ENCODE measurements at places on chromosomes 2 and 18.

DNA sequence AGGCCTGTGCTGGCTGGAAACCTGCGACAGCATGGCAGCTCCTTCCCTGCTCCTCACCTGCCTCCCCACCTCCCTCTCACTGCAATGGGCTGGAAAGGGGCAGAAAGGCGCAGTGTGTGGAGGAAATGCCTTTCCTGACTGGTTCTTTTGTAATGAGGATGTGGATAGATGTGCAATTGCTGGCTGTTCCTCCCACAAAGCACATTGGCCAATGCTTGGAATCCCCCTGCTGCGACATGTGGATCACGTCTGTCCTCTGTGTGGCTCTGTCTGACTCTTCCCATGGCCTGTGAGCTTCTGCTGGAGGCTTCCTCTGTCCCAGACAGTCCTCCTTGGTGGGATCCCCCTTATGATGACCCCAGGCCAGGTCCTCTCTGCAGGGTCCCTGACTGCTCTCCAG is 172.5 kb downstream of the NCK2 start:
- no peak for DNase-seq

DNA sequence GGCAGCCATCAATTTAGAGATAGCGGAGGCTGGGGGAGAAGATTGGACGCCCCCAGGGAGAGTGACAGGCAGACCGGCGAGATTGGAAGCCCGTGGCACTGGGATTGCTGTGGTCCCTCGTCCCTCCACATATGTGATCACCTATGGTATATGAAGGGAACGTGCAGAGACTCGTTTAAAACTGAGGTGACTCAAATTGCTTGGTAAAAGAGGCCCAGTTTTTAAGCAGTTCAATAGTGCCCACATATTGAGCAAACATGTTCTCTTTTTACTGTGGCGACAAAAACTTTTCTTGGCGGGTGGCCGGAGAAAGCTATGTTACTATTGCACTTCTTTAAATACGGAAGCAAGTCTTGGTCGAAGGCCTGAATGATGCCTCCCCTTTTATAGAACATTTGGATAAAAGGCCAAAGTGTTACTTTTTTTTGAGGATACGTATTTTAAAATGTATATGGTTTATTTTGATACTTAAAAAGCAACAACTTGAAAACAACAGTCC is 9.1 kb downstream of the B3GNT2 start:
- DNase-seq = peak; percentile 73

GRCh38 chr2:112812318-112813267 is 24.0 kb downstream of the IL1B start:
- no peak for DNase-seq

GRCh38 chr18:9914584-9915290 is 921 bp downstream of the VAPA start:
- peak; percentile 71 for DNase-seq

DNA sequence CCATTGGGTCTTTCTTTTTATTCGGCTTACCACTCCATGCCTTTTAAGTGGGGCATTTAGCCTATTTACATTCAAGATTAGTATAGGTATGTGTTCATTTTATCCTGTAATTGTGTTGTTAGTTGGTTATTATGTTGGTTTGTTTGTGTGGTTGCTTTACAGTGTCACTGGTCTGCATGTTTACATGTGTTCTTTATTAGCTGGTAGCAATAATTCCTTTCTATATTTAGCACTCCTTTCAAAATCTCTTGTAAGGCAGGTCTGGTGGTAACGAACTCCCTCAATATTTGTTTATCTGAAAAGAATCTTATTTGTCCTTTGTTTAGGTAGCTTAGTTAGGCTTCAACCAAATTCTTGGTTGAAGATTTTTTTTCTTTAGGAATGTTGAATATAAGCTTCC is 68.7 kb upstream of the XDH start:
- DNase-seq = no peak

DNA sequence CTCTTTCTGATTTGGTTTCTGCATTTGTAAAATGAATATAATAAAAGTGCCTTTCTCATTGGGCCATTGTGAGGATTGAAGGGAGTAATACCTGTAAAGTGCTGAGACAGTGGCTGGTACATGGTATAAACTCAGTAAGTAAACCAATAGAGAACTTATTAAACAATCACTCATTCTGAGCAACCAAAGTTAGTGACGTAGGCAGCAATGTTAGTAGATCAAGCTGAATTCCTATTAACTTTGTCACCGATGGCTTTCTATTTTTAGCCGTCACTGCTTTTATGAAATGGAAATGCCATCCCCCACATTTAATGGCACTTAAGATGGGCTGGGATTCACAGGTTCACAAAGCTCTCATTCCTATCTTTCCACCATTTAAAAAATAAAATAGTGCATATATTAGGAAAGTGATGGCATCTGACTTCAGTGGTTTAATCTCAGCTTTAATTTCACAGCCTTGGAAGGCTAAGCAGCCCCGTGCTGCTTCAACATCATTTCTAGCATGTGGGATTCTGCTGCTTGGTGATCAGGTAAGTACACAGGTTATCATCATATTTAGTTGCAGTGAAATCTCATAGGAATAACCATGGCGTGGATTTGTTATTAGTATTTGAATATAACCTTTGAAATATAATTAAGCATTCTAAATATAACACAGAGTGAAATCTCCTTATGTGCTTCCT is 17.6 kb upstream of the PPP4R1 start:
- no peak for DNase-seq

DNA sequence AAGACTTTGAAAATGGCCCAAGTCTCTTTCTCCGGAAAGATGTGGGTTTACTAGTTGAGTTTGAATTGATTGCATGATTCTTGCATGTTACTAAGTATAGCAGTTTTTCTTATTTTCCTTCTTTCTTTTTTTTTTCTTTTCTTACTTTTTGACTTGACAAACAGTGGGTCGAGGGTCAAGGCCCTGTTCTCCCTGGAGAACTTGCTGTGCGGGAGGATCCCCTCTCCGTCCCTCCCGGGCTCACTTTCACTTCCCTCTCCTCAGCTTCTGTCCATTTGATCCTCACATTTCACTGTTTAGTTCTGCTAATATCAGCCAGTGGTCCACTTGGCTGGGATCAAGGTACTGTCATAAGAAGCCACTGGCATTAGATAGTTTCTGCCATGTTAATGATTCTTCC is 767.4 kb downstream of the TDRD15 start:
- DNase-seq = no peak

GRCh38 chr18:66900837-66901236 is 296.9 kb upstream of the CDH19 start:
- no peak for DNase-seq

- no peak for DNase-seq
Observed at GRCh38 chr18:58208207-58208932, 164.3 kb downstream of the NEDD4L start.

DNA sequence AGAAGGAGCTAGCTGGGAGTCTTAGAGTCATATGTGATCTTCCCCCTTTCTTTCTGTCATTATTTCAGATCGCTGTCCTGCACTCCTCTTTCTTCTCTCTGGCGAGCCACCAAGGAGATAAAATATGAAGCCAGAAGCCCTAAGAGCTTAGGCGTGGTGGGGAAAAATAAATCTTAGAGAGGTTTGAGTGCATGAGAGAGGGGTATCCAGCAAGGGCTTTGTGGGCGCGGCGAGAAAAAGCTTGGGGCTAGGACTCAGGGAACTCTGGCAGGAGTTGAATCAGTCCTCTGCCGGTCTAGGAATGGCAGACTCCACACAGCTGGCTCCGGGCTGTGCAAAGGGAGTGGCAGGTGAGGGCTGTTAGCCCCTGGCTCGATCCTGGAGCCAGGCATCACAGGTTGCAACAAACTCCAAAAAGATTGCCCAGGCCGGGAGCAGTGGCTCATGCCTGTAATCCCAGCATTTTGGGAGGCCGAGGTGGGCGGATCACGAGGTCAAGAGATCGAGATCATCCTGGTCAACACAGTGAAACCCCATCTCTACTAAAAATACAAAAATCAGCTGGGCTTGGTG is 20.1 kb upstream of the IGFBP5 start:
- no peak for DNase-seq

DNA sequence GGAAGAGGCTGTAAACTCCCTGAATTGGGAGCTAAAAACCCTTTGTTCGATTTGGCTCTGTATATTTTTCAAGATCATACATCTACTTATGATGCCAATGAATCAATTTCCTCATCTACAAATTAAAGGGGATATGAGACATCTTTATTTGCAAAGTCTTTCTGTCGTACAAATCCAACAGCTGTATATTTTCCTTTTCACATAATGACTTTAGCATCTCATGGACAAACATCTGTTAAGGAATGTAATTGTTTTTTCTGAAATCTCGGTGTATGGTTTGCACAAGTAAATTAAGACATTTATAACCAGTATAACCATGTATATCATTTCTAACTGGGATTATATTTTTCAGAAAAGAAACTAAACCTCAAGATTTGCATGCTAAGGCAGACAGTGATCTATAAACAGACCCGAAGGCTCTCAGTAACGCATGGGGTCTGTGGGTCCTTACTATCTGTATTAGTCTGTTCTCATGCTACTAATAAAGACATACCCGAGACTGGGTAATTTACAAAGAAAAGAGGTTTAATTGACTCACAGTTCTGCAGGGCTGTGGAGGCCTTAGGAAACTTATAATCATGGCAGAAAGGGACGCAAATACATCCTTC is 130.8 kb downstream of the SLC8A1 start:
- DNase-seq = no peak

DNA sequence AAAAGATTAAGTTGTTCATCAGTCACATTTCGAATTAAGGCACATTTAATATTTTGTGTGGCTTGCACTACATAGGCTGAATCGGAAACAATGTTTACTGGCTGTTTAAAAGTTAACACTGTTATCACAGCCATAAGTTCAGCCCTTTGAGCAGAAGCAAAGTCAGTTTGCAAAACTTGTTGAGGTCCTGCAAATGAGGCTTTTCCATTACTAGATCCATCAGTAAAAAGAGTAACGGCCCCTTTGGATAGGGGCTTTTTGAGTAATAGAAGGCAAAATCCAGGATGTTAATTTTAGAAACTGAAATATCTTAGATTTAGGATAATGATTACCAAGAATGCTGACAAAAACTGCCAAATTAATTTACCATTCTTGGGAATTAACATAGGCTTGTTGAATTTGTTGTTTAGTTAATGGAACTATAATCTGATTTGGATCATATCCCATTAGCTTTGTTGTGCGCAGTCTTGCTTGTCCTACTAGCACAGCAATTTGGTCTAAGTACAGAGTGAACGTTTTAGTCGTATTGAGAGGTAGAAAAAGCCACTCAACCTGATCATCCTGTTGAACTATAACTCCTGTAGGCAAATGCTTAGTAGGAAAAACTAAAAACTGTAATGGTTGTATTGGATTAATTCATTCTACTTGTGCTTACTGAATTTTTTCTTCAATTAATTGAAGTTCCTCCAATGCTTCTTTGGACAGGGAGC is 13.9 kb upstream of the SUCLG1 start:
- DNase-seq = peak; percentile 36

DNA sequence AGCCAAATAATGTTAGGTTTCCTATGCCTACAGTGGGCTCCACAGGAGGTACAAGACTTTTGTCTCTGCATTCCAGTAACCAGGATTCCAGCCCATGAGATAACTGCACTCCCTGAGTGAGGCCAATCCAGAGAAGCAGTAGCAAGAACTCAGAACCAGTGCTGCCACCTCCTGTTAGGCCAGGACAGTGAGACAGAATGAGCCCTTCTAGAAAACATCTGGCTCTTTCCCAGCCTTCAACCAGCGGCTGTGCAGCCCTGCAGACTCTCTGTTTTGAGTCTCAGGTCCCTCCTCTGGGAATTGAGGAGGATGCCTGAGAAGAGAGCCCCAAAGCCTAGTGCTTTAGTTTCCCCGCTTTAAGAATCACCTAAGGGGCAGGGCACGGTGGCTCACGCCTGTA is 44.2 kb downstream of the ARID5A start:
- no peak for DNase-seq

GRCh38 chr2:114821055-114821454 is 378.6 kb downstream of the DPP10 start:
- no peak for DNase-seq

DNA sequence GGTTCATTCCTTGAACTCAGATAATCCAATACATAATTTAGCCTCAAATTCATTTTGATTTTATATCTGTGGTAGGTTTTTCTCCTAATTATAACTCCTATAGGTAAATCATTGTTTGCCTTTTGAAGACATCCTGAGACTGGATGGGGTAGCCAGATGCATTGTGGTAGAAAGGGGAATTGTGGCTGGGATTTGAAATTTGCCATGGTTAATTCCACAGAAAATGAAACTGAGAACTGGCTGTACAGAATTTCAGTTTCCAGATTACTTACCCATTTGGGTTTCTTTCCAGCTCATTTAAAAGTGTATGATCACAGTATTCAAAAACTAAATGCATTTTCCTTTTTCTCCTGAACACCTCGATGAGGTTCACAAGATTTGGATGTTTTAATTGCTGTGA is 18.2 kb downstream of the CDKL4 start:
- DNase-seq = no peak

DNA sequence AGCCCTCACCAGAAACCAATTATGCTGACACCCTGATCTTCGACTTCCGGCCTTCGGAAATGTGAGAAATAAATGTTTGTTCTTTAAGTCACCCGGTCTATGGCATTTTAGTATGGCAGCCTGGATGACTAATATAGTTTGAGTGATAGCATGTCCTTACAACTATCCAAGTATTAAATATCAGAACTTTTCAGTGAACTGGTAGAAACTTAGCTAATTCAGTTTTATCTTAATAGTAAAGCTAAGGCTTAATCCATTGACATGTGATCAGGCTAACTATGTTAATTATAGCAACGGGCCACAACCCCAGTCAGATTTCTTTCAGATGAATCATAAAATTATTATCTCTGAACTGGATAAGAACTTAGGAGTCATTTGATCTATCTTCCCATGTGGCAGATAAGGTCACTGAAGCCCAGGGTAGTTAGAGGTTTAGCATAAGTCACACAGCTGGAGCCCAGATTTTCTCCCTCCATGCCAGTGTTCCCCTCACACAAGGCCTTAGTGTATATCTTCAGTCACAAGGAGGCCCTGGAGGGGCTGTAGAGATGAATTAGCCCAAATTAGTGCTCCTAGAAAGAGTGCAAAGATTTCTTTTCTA is 40.7 kb upstream of the UPP2 start:
- no peak for DNase-seq
